Dermis blood vessel endothelial cell (primary cell): ENCODE measurements at places on chromosomes 16 and 17. TPM values are rescaled to one million over a fixed set of nuclear protein-coding genes. Genes with fewer than 3 reads are reported as not detected.

DNA sequence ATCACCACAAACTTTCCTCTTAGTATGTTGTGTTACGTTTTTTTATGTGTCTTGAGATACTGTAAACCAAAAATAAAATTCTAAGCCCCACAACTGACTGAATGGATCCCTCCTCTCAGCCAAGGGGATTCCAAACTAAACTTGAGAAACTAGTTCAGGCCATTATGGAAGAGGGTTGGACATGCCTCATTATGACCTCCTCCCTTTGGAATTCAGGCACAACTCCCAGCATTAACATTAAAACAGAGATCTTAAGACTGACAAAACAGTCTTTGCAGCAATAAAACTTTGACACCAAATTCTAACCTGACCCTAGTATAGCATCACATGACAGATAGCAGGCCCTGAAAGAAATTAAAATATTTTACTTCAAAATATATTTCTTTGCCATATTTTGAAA is 51.1 kb upstream of the SLC47A1 start:
- no peak for DNase-seq

- no peak for DNase-seq
Observed at GRCh38 chr17:43992641-43993040, 11.8 kb upstream of the NAGS start.

DNA sequence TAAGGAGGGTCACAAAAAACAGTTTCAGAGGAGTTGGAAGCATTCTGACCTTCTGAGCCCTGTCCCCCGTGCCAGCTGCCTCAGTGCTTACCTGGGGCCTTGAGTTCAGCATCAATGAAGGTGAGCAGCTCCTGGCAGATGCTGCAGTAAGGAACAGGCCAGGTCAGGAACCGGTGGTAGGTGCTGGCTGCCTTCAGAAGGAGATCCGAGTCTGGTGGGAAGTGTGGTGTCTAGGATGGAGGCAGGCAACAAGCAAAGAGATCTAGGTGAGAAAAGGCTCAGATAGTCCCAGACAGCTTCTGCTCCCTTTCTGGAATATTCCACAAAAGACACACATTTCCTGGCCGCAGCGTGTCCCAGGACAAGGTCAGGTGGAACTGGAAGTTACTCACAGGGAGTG is 37.2 kb upstream of the PIK3R6 start:
- DNase-seq: no peak

The JUP gene
- 416 and 862 TPM in 2 replicates for total RNA-seq

The SLC6A2 gene
- total RNA-seq: not detected in 2 replicates

DNA sequence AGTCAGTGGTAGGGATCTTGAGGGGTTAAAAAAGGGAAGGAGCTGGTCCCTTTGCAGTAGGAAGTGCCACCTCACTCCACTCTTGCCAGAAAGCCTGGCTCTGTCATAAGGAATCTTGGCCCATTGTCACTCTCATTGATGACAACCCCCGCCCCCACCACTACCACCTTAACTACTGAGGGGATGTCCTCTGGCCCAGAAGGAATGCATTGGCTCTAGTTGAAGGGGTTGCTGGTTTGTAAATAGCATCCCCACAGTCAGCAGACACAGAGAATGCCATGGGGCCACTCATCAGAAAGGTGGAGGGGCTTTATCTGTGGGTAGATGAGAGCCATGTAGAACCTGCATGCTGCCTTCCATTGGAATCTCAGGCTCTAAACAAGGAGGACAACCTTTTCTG is 316.2 kb downstream of the WWOX start:
- DNase-seq: no peak

DNA sequence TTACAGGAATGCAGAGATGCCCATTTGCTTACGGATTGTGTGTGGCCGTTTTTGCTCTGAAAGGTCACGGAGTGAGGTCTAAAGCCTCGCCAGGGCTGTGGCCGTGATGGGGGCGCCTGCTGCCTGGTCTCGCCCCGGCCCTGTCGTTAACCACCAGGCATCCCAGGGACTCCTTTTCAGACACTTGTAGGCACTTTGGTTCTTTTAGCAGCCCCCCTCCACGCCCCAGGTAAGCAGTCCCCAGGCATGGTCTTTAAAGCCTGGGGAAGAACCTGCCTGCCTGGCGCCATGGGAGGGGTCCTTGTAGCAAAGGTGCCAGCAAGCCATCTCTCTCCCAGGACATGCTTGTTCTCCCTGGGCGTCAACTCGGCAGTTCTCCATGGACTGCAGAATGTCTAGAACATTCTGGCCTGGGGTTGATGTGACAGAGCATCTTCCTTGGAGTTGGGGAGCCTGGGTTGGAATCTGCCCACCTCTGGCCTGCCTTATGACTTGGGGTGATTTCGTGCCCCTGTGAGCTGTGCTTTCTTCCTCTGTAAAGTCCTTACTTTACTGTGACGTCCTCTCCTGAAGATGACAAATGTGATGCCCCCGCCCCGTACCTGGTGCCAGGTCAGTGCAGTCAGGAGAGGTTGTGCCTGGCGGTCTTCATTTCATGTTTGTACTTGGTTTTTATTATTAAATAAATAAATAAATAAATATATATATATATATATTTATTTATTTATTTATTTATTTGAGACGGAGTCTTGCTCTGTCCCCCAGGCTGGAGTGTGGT is 5.4 kb downstream of the KCTD5 start:
- DNase-seq: no peak
